Colonic mucosa (tissue), 4 donors: ENCODE measurements at places on chromosomes 5 and 9.

DNA sequence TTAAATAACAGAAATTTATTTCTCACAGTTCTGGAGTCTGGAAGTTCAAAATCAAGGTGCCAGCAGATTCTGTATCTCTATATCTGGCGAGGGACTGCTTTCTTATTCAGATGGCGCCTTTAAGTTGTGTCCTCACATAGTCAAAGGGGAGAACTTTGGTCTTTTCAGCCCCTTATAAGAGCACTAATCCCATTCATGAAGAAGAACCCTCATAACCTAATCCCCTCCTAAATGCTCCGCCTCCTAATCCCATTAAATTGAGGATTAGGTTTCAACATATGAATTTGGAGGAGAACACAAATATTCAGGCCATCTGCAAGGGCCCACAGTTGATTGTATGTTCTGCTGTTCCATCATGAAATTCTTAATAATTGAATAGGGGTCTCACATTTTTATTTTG lies 10.8 kb upstream of the CCDC152 start:
- no peaks in the 10 kb centered on the region for H3K36me3 ChIP-seq
- H3K27me3 ChIP-seq = no peaks in the 10 kb centered on the region
- H3K27ac ChIP-seq = no peak overlapping the region
- DNase-seq = no peak

DNA sequence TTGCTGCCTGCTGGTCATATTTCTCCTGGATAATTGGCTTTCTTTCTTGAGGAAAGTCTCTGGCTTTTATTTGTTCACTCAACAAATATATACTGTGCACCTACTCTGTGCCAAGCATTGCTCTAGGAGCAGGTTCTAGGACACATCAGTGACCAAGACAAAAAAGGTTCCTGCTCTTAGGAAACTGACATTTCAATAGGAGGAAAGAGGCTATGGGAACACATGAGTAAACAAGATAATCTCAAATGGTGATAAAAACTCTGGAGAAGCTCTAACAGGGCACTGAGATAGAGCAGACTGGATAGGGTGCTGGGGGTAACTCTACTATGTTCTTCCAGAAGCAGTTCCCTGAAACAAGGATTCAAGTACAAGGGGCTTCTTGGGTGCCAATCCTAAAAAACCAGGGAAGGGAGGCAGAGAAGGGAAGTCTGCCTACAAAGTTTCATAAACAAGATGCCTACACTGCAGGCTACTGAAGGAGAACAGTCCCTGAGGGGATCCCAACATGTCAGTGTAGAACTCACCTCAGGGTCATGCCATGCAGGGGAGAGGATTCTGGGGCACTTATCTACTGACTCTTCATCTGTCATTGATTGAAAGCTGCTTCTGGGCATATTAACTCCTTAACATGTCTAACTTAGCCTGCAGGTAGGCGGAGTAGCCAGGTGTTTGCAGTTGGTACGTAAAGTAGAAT lies 181.3 kb downstream of the GRIA1 start:
- H3K4me1 ChIP-seq = no peaks in the 10 kb centered on the region
- no peaks in the 10 kb centered on the region for H3K36me3 ChIP-seq
- no peak overlapping the region for H3K4me3 ChIP-seq

DNA sequence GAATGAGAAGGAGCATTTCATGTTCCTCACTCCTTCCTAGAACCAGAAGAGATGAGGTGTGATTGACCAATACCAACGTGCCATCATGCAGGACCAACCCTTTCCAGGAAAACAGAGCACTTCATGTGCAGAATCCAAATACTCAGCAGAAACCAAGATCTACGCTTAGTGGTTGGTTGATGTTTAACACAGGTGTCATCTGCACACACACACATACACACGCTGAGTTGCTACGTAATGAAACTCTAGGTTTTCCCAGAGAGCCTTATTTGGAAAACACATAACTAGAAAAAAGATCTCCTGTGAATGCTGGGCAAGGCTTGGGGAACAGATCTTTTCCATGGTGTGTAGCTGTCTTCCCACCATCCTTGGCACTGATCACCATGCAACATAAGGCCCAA lies 21.1 kb upstream of the ZNF622 start:
- no peaks in the 10 kb centered on the region for H3K36me3 ChIP-seq
- peak overlapping the region; percentile 60 for H3K27ac ChIP-seq
- no peak overlapping the region for H3K4me3 ChIP-seq
- H3K4me1 ChIP-seq = no peaks in the 10 kb centered on the region
- H3K27me3 ChIP-seq = no peaks in the 10 kb centered on the region

GRCh38 chr5:68169903-68170302 lies 45.7 kb upstream of the PIK3R1 start:
- H3K4me1 ChIP-seq = no peaks in the 10 kb centered on the region
- H3K36me3 ChIP-seq = no peaks in the 10 kb centered on the region
- H3K4me3 ChIP-seq = no peak overlapping the region
- DNase-seq = no peak
- H3K27ac ChIP-seq = no peak overlapping the region

GRCh38 chr9:72551306-72551705 lies 29.9 kb downstream of the TMC1 start:
- no peak overlapping the region for H3K4me3 ChIP-seq
- no peak for DNase-seq
- no peaks in the 10 kb centered on the region for H3K36me3 ChIP-seq
- no peak overlapping the region for H3K27ac ChIP-seq
- H3K4me1 ChIP-seq = no peaks in the 10 kb centered on the region
